ENCODE measurements at places on chromosomes 5 and 9. TPM values are rescaled to one million over a fixed set of nuclear protein-coding genes. Genes with fewer than 3 reads are reported as not detected.

Gene CDKN2A
- total RNA-seq: 8.9 TPM

Gene PCDHGA11
- total RNA-seq: 11.7 TPM

Gene HAVCR2
- 0.44 TPM for total RNA-seq

Gene LCN10
- total RNA-seq: not detected

Gene TLX3
- not detected for total RNA-seq

Gene GLIPR2
- 83.1 TPM for total RNA-seq

Gene GPX8
- total RNA-seq: 126 TPM

Gene SARDH
- total RNA-seq: 13.7 TPM

Gene NUTM2G
- total RNA-seq: not detected

Gene WDR36
- total RNA-seq: 91.0 TPM

Gene GLRA1
- not detected for total RNA-seq

Gene AQP7
- total RNA-seq: not detected

Gene GBA2
- total RNA-seq: 27.0 TPM

Gene PLAC8L1
- not detected for total RNA-seq

Gene TUBB4B
- total RNA-seq: 473 TPM

Gene TCF7
- total RNA-seq: 0.37 TPM

Gene TRPM3
- total RNA-seq: 0.77 TPM

Gene SLC36A3
- not detected for total RNA-seq

Gene HRH2
- not detected for total RNA-seq

Gene C9orf50
- 0.12 TPM for total RNA-seq

Gene PTGS1
- total RNA-seq: 11.4 TPM

Gene TSLP
- total RNA-seq: 2.5 TPM

Gene KLF4
- 3.3 TPM for total RNA-seq

Gene PCDHA10
- total RNA-seq: 0.33 TPM

Gene TEK
- 3.6 TPM for total RNA-seq

Gene MEIKIN
- not detected for total RNA-seq

Gene PCDHAC1
- total RNA-seq: 0.11 TPM

Gene CAVIN4
- total RNA-seq: 1.6 TPM

Gene MED22
- 21.7 TPM for total RNA-seq

Gene SPATA31A3
- total RNA-seq: not detected

Gene ENTREP1
- not detected for total RNA-seq

Gene PPP3R2
- total RNA-seq: not detected

Gene LECT2
- not detected for total RNA-seq

Gene ADAMTS2
- 31.4 TPM for total RNA-seq

Gene TAL2
- 0.12 TPM for total RNA-seq

Gene SH2D3C
- total RNA-seq: 0.11 TPM

Gene ETF1
- 177 TPM for total RNA-seq

All from uterine smooth muscle cell (primary cell).